HuH-7 (cell line): ENCODE measurements at places on chromosomes 2 and 18.

DNA sequence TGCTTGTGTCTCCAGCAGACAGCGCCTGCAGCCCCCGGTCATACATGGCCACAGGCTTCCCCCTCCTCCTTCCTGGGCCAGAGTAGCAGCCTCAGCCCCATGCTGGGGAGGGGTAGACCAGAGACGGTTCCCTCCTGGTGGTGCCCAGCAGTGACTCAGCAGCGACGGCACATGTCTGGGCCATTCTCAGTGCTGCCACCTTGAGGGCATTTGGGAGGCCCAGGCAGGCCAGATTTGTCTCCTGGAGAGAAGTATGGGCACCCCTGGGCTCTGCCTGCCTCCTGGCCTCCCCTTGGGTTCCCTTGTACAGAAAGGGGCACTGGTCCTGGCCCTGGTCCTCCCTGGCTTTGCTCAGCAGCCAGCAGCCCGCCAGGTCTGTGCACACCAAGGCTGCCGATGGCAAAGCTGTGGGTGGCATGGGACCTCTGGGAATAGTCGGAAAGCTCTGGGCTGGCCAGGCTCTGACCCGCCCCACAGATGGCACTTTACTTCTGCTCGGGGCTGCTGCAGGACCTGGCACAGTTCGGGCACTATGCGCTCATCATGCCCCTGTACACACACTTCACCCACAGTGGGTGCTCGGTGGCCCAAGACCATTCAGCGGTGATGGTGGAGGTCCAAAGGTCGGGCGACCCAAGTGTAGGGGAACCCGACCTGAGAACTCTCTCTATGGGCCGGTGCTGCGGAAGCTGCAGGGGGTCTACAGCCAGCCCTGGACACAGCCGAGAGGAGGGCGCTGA is 11.4 kb upstream of the ALPI start:
- peak; percentile 59 for DNase-seq

DNA sequence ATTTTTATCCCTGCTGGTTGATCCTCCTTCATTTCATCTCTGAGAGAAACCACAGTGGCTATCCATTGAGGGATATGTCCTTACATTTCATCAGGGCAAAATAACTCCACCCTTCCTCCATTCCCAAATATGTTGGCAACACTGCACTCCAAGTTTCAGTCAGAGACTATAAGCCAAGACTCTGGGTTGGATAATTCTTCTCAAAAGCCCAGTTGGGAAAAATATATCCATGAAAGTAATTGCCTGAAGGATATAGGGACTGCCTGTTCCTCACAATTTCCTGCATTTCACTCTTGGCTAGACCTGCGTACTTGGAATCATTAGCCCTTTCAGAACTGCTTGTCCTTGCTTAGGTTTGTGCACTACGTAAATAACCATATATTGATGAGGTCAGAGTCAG is 27.9 kb upstream of the EPB41L3 start:
- DNase-seq = no peak

- peak; percentile 71 for DNase-seq
Observed at GRCh38 chr2:105744091-105744908, 412 bp upstream of the NCK2 start.

DNA sequence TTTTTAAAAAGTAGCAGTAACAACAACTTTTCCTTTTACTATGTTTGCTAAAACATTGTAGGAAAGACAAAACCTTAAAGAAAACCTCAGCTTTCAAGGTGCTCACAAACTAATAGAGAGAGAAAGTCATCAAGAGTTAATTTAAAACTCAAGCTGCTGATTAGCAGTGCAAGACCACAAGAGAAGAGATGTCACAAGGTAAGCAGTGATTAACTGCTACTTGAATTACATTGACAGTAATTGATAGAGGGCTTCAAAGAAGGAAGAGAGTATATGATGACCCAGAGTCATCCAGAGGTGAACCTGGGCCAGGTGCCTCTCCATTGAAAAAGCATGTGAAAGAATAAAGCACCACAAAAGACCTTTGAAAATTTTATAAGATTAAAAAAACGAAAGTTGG is 939.6 kb upstream of the CNTNAP5 start:
- no peak for DNase-seq

- no peak for DNase-seq
Observed at GRCh38 chr18:38796762-38797161, 1231.2 kb upstream of the CELF4 start.

- DNase-seq = no peak
Observed at GRCh38 chr2:11515490-11515981, 18.3 kb upstream of the GREB1 start.

GRCh38 chr18:79527656-79528315 is 132.1 kb downstream of the NFATC1 start:
- DNase-seq = no peak

DNA sequence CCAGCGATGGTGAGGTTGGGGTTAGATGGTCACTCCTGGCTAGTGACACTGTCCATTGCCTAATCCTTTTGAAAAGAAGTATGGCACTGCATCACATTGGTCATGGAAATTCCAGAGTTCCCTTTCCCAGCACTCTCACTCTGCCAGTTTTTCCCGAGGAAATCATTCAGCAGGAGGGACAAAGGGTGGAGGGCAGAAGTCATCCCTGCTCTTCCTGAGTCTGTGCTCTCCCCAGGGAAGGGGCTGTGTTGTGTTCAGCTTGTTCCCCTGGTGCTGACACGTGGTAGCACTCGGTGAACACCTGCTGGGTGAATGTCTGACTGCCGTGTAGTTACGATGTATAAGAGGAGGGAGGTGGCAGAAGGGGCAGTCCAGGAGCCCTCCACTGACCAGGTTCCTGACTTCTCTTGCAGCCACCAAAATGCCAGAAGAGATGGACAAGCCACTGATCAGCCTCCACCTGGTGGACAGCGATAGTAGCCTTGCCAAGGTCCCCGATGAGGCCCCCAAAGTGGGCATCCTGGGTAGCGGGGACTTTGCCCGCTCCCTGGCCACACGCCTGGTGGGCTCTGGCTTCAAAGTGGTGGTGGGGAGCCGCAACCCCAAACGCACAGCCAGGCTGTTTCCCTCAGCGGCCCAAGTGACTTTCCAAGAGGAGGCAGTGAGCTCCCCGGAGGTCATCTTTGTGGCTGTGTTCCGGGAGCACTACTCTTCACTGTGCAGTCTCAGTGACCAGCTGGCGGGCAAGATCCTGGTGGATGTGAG is 21.6 kb downstream of the STEAP3 start:
- no peak for DNase-seq

- no peak for DNase-seq
Observed at GRCh38 chr2:1618191-1618961, 125.9 kb downstream of the PXDN start.

DNA sequence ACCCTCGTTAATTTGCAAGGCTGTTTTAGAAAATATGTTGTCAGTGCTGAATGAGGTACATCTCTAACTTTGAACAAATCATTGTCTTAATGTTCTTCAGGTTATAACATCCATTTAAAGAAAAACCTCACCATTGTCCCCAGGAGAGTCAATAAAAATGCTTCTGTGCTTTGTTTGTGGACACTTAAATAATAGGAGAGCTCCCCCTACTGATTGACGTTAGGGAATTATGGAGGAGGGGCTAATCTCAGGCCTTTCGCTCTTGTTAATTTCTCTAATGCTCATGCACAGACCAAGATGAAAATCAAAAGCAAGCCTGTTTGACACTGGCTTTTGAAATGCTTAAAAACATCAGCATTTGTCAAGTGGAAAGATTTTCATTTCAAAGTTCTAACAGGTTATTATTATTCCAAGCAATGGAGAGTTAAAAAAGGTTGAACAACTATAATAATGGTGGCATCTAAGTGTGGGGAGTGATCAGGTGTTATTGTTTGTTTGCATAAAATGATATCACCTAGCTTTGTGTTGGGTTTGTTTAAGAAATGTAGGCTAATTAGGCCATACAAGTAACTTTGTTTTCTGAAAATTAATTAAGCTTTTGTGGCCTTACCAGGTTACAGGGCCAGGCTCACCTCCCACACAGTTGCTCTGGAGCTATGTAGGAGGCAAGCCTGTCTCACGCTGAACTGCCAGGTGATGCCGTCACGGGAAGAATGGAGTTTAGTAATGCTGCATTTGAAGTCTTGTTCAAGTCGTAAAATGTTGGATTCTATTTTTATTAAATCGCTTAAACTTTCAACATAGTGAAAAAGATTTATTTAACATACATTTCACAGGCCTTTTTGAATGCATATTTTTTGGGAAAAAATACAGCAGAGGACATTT is 51.7 kb upstream of the SMIM21 start:
- peak; percentile 20 for DNase-seq

- DNase-seq = no peak
Observed at GRCh38 chr2:190716176-190716807, 67.4 kb downstream of the NAB1 start.

GRCh38 chr18:13625355-13625754 is 101.0 kb downstream of the FAM210A start:
- no peak for DNase-seq

GRCh38 chr2:176854878-176855277 is 357.7 kb upstream of the HNRNPA3 start:
- no peak for DNase-seq
